ENCODE measurements at places on chromosomes 7 and 10.

DNA sequence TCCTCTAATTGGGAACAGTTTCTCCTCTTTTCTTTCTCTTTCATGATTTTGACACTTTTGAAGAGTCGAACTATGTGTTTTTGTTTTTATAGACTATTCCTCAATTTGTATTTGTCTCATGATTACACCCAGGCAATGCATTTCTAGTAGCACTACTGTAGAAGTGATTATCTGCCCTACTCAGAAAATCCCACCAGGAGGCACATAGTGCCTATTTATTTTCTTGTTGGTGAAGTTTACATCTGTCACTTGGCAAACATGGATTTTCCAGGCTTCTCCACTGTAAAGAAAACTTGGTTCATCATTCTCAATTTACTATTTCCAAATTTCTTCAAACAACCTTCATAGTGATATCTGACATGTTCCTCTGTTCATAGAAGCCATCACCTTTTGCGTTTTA lies 893.9 kb downstream of the CCSER2 start:
- DNase-seq = no peak

GRCh38 chr7:69957661-69958060 lies 359.4 kb downstream of the AUTS2 start:
- DNase-seq = no peak

GRCh38 chr7:150003304-150003810 lies 129.6 kb downstream of the ATP6V0E2 start:
- DNase-seq = no peak

DNA sequence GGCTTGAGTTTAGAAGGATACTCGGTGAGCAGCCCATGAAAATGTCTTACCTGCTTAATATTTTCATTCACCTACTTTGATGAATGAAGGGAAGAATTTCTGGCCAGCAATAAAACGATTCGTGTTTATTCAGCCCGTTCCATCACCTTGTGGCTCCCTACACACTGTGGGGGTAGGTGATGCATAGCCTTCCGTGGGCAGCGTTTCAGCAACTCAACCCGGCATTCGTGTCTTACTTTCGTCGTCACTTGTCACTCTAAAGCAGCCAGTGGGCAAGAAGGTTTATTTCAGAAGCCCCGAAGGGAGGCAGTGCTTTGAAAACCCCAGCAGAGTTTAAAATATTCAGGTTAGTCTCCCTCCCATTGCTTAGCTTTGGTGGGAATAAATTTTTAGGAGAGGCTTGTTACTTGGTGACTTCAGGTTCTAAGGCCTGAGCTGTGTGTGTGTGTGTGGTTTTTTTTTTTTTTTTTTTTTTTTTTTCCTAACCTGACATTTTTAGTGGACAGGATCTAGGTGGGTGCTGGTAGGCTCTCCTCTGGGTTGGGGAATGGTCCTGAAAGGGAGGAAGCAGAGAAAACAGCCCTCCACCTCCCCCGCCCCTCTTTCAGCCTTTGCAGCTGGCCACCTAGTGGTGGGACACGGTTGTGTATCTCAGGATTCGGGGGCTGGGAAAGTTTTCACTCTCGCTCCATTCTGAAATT lies 1.8 kb downstream of the GRK5 start:
- DNase-seq = peak; percentile 68

DNA sequence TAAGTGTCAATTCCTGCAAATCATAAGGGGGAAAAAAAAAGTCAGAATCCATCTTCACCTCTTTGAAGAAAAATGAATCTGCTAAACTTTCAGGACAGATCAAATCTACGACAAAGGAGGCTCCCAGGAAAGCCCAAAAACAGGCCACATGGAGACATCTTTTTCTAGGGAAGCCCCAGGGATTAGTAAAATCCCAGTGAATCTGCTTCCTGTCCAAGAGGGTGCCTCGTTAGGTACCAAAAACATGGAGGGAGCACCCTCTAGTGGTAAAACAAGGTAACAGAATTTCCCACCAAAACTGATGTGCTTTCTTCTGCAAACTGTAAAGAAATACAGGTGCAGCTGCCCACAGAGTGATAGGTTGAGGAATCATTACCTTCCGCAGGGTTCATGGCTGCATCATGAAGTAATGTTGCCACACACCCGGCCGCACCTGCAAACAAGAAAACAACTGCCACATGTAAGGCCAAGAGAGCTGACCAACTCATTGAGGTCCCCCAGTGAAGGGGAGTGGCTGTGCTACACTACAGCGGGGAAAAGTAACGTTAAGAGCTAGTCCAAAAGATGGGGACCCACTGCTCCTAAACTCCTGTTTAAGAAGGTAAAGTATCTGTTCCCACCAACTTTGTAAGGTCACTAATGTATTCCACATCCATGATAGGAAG lies 7.9 kb downstream of the SLC25A28 start:
- peak; percentile 62 for DNase-seq

DNA sequence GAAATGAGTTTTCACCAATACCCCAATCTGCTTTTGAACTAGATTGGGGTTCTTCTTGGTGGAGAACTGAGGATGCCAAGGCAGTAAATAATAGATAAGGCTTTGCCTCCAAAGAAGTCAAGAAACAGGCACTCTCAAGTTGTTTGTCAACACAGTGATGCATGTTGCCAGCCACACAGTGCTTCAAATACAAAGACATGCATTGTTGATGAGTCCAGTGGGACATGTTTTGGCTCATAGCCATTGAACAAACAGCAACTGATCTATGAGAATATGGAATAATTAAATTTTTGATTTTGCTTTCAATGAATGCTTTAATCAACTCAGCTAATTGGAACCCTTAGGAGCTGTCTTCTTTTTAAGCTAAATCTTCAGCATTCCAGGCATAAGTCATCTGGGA lies 346.4 kb downstream of the THSD7A start:
- DNase-seq = peak; percentile 24

DNA sequence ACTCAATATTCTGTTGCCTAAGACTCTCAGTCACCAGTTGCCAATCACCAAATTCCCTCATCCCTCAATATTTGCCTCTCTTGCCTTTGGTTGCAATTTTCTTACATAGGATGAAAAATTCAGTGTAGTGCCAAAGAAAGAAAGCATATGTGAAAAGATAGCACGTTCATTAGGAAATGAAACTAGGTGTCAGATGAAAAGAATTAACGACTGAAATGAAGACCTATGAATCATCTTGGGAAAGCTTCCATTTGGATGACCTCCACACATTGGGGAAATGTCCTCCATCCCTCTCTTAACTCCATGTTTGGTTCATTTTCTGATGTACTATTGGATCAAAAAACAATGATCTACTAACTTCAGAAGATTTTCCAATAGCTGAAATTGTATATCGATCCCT lies 145.1 kb upstream of the MEOX2 start:
- no peak for DNase-seq
